ENCODE measurements at places on chromosomes 3 and 15. TPM values are rescaled to one million over a fixed set of nuclear protein-coding genes. Genes with fewer than 3 reads are reported as not detected.
A peak's percentile ranks its signal among the peaks of the same experiment; 100 is the strongest.

DNA sequence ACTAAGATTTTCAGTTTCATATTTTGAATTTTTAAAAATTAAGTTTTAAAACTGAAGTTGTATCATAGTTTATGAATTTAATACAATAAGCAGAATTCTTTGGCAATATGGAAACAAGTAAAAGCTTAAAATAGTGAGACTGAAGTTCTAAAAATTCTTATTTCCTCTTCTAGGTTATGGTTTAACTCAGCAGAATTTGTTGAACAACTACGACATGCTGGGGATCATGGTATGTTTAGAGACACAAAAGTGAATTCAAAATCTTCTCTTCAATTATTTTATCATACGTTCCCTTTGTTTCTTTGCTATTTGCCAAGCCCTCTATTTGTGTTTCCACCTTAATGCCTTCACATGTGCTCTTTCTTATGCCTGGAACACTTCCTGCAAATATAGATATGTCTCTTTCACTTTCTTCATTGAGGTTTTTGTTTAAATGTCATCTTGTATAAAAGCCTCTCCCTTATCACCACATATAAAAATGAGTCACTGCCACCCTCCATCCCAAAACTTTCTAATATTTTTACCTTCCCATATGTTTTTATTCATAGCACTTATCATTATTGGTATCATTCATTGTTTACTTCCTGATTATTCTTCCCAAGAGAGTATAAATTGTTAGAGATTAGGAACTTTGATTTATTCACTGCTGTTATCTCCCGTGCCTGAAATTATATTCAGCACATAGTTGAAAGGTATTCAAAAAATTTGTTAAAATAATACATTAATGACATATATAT is 6.4 kb downstream of the SUCNR1 start:
- DNase-seq, result no peak

Gene TM4SF4
- 220 TPM for total RNA-seq

Gene TICRR
- 0.10 TPM for total RNA-seq

Gene MRPL46
- total RNA-seq, result 35.1 TPM

DNA sequence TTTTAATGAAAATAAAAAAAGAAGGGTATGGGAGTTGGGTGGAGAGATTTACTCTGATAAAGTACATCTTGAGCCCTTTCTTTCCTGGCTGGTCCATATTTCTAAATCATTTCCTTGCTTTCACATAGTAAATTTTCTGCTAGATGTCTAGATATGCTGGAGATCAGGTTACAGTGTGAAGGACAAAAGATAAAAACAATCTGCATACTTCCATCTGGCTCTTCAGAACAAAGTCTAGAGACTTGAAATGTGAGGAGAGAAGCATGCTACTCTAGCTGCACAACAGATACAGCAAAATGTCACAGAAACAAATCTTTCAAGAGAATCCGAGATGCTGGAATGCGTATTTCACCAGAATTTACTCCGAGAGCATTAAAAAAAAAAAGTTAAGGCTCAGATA is 42.2 kb downstream of the FOXP1 start:
- no peak for DNase-seq

DNA sequence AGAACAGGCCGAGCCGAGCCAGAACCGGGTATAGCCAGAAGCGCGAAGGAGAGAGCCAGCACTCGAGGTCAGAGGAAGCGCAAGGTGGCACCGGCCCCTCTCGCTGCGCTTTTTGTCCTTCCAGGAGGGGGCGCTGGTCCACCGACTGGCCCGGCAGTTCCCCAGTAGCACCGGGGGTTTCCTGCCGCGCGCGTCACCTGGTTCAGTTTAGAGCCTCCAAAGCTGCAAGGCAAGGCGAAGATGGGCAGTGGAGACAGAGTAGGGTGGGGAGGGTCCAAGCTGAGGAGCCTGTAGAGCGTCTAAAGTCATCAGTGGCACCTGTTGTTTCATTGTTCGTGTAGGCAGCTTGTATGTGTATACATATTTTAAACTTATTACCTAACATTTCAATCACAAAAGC is 7.6 kb upstream of the NR2E3 start:
- DNase-seq, result no peak

Gene CCR2
- 0.33 TPM for total RNA-seq

Gene CCDC13
- 1.6 TPM for total RNA-seq

DNA sequence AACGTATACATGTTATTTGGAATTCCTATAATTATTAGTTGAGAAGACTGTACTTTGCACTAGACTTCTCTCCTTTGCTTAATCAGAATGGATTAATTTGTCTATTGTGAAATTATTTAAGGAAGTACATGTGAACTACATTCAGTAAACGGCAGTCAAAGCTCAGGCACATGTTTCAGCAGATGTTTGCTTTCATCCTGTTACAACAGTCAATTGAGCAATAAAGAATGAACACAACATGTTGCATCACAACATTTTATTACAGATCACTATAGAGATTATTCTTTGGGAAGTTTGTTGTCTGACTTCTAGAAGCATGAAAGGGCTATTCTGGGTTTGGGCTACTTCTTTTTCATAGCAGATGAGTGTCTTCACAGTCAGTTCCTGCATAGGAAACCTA is 39.2 kb downstream of the RAB27A start:
- no peak for DNase-seq

- no peak for DNase-seq
These were observed 462.2 kb upstream of the PROK2 start for GRCh38 chr3:72247126-72247525.

GRCh38 chr3:22117091-22117490 is 366.1 kb upstream of the ZNF385D start:
- DNase-seq, result no peak

- DNase-seq, result no peak
These were observed 154.4 kb downstream of the KCNAB1 start for GRCh38 chr3:156274791-156275190.

Gene CD86
- total RNA-seq, result 1.4 TPM

Gene MASP1
- 93.7 TPM for total RNA-seq

Gene PPM1L
- total RNA-seq, result 26.4 TPM

DNA sequence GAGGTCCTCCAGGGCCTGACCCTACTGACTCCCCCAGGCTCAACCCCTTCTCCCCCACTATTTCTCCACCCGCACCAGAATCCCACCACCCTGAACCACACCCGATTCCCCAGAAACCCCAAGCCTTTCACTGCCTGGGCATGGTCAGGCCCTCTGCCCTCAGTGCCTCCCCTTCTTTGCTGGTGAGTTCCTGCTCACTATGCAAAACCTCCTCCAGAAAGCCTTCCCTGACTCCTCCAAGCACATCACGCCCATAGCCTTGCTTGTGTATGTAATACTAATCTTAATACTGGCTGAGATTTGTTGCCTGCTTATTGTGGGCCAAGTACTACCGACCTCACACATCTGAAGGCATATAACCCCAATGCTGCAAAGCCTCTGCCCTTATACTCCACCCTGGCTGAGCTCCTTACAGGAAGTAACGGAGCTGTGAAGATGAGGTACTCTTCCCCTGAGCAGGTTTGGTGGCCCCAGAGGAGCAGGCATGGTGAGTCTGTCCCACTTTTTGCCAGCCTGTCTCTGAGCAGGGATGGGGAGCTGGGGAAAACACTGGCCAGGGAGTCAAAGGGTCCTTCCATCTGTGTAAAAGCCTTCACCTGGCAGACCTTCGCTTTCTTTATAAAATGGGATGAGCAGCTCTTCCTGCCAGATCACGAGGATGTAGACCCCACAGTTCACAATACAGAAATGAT is 9.5 kb downstream of the RAB6B start:
- DNase-seq, result no peak

- no peak for DNase-seq
These were observed 179.9 kb downstream of the FAM43A start for GRCh38 chr3:194865615-194866014.

- DNase-seq, result no peak
These were observed 2.5 kb downstream of the RSL24D1 start for GRCh38 chr15:55194256-55194655.

GRCh38 chr3:145902166-145902565 is 258.8 kb downstream of the PLOD2 start:
- DNase-seq, result no peak

Gene ACAN
- total RNA-seq, result not detected

DNA sequence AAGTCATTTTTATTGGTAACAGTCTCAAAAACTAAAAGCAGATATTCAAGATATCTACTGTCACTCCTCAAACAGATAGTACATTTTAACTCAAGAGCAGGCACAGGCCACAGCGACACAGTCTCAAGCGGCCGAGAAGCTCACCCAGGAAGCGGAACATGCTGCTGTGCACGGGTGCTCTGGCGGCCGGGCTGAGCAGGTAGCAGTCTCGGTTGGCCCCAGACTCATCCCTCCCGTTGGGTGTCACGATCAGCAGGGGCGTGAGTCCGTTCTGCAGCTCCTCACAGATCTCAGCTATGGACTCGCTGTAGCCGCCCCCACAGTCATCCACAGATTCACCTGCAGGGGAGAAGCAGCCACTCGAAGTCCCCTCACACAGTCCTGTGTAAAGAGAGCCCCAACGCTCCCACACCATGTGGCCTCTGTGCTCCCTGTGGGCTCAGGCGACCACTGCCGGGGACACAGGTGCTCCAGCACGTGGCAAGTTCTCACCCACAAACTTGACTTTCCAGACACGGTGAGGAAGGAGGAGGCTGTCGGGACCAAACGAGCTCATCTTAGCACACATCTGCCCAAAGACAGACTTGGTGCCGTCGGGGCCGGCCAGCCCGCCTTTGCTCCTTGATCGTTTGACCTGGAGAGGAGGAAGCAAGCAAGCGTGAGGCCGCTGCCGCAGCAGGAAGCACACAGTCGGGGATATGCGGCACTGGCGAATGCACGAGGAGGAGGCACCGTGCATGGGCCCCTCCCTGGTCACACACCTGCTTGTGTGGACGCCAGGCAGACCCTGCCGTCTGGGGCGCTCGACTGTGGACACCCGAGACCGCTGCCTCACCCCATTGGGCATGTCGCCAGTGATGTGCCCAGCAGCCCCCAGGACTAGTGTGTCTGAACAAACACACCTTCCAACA is 17.7 kb upstream of the OCA2 start:
- no peak for DNase-seq

- DNase-seq, result no peak
These were observed 220.7 kb upstream of the GAP43 start for GRCh38 chr3:115402651-115403050.

DNA sequence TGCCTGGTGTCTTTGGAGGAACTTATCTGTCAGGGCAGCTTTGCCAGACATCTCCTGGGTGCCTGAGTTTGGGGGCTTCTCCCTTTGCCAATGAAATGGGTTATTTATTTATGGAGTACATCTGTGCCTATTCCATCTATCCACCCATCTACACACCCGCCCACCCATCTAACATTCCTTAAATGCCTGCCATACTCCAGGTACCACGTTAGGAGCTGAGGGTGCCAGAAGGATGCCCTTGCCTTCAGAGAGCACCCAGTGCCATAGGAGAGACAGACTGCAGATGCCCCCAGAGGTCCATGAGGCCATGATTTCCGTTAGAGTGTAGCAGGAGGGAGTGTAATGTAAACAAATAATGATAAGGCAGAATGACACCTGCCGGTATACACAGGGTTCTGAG is 21.8 kb upstream of the KIF23 start:
- peak; percentile 26 for DNase-seq

- DNase-seq, result no peak
These were observed 33.6 kb downstream of the HPS3 start for GRCh38 chr3:149163066-149163465.

Gene ALDH1L1
- total RNA-seq, result 492 TPM

DNA sequence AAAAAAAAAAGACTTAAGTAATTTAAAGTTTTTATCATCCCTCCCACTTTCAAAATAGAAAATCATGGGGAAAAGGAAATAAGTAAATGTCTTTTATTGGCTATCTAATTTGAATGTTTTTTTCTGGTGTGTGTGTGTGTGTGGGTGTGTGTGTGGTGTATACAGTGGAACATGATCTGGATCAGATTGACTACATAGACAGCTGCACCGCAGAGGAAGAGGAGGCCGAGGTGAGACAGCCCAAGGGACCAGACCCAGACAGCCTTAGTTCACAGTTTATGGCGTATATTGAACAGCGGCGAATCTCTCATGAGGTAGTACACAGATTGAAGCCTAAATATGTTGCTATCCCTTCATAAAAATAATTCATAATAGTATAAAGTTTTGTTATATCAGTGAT is 44.5 kb downstream of the LRCH3 start:
- DNase-seq, result no peak

DNA sequence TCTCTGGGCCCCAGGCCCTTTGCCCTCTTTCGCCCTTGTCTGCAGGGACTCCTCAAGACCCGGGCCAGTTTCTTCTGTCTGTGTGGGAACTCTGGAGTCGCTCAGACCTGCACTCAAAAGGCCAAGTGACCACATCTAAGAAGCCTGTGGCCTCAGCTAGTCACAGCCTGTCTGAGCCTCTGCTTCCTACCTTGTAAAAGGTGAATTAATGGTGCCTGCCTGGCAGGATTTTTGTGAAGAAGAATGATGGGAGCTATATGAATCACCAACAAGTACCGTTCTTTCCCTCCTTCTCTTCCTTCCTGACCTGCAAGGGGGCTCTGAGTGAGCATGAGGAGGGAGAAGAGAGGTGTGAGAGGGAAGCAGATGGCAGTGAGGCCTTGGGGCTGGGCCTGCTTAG is 7.5 kb downstream of the PLIN1 start:
- no peak for DNase-seq

- DNase-seq, result no peak
These were observed 259.3 kb downstream of the NAALADL2 start for GRCh38 chr3:175118382-175118941.

DNA sequence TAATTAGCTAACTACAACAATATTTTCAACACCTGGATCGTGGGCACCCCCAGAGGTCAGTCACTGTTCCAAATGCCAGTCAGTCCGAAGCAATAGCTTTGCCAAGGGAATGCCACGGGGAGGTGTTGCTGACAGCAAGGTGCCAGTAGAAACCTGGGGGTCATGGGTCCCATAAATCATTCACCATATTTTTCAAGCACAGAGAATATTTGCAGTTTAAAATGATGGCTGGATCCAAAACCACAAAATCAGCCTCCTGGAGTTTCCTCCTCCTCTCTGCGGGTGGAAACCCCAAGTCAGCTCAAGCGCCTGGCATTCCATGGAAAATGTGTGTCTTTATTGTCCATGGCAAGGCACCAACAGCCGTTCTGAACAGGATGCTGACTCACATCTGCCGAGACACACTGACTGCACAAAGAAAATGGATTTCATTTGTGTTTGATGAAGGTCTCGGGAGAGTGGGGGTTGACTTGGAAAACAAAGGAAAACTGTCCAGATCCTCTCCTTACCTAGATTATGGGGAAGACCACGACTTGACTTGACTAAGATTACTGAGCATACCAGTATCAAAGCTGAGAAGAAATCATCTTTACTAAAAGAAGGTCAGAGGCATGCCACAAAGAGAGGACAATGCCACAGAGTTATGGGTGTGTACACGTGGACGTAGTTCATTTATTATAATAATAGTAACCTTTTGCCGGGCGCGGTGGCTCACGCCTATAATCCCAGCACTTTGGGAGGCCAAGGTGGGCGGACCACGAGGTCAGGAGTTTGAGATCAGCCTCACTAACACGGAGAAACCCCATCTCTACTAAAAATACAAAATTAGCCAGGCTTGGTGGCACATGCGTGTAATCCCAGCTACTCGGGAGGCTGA is 26.4 kb downstream of the ANXA2 start:
- DNase-seq, result no peak

All from left lobe of liver (tissue), 2 donors.